CD8-positive, alpha-beta T cell (primary cell): ENCODE measurements at places on chromosomes 3 and 15.

DNA sequence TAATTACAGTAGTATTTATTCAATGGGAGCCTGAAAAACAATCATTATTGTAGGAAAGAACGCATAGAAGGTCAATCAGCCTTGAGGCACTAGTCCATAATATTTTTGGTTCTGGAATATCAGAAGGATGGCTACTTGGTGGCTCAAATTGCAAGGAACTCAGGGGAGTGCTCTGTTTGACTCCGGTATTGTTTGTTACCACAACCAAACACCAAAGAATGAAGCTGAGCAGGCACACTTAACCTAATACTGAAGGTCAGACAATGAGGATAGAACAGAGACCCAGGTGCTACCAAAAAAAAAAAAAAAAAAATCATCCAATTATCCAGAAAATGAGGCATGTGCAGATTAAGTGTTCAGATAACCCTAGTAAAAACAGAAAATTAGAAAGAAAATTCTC is 11.1 kb upstream of the SATB1 start:
- DNase-seq, result no peak

GRCh38 chr3:27324686-27325085 is 44.5 kb downstream of the NEK10 start:
- no peak for DNase-seq

GRCh38 chr15:71465131-71465955 is 345.0 kb upstream of the NR2E3 start:
- no peak for DNase-seq

DNA sequence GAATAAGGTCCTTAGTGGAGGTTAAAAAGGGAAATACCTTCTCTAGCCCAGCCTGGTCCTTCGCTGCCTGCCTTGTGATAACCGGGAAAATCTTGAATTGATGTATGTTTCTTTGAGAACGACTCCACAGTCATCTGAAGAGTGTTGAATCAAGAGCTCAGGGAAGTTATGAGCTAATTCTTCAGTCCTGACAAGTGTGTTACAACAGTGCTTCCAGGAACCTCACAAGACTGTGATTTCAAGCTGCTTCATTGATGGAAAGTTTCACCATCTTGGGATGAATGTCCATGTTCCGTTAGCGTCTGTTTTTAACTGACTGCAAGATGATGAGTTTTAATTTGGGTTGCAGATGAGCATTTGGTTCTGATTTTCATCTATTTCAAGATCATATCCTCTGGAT is 12.4 kb downstream of the TMEM41A start:
- no peak for DNase-seq

- no peak for DNase-seq
Observed at GRCh38 chr15:27989427-27989826, 109.7 kb downstream of the OCA2 start.

DNA sequence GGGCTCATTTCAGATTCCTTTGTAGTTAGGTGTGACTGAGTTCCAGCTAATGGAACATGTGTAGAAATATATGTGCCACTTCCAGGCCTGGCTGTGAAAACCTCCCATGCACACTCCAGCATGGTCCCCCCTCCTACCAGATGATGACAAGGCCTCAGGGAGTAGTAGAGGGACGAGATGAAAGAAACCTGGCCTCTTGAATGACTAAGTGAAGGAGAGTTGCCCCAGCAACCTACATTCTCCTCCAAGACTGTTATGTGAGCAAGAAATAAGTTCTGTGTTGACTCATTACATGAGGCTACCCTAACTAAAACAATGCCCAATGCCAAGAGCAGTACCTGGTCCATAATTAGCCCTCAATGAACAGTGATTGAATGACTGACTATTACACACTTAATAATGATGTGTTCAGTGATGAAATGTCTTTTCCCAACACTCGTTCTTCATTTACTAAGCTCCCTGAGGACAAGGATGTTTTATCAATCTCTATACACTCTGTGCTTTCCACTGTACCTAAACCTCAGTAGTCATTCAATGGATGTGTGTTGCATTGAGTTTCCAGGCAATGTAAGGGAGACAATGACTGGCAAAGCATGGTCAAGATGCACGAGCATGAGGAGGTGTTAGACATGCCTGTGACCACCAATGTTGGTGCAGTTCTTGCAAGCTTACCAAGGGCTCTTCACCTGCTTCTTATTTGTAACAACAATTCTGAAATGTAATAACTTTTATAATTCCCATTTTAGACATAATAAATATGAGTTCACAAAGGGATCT is 62.0 kb upstream of the BCL6 start:
- DNase-seq, result no peak

GRCh38 chr3:196216089-196216564 is at the start of gene SLC51A:
SLC51A (plus strand) TSS chr3:196216534; CDS start chr3:196216713, 179 bp downstream.
- no peak for DNase-seq

DNA sequence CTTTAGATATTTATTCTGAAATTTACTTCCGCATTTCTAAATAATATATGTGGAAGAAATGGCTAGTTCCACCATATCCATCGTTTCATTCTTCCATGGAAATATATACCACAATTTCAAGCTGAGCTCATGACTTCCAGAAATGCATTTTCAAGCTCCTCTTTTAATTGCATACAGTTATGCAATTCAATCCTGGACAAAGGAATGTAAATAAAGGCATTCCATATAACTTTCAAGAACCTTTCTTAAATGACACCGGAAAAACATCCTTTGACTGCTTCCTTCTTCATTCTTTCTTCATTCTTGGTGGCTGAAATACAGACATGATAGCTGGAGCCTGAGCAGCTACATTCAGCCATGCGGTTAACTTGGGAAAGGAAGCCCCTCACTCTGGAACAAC is 185.2 kb upstream of the GADL1 start:
- DNase-seq, result no peak

- DNase-seq, result no peak
Observed at GRCh38 chr3:38828681-38829080, 12.7 kb upstream of the SCN10A start.

DNA sequence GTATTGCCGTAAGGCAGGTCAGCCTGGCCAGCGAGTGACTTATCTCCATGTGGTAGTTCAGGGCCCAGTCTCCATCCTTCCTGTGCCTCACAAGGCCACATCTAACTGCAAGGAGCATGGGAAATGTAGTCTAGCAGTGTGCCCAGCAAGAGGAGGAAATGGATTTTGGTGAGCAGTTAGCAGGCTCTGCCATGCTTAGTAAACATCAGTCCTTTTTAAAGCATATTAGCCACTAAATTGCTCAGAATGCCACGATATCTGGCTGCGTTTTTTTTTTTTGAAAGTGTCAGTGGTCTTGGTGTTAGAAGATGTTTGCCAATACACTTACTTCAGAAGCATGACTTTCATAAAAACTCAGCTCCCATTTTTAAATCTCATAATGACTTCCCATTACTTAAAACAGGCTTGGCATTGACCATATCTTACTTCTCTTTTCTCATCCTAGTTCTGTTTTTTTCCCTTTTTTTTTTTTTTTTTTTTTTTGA is 470.2 kb upstream of the TPRG1 start:
- DNase-seq, result no peak

- no peak for DNase-seq
Observed at GRCh38 chr3:186949281-186949982, 19.1 kb downstream of the ST6GAL1 start.

GRCh38 chr15:43238671-43239131 is 17.9 kb upstream of the EPB42 start:
- no peak for DNase-seq
